Vagina (tissue), 2 donors: ENCODE measurements at places on chromosomes 12 and 14. TPM values are rescaled to one million over a fixed set of nuclear protein-coding genes. Genes with fewer than 3 reads are reported as not detected.

- no peak for DNase-seq
Observed at GRCh38 chr12:11669348-11669747, 19.9 kb downstream of the ETV6 start.

DNA sequence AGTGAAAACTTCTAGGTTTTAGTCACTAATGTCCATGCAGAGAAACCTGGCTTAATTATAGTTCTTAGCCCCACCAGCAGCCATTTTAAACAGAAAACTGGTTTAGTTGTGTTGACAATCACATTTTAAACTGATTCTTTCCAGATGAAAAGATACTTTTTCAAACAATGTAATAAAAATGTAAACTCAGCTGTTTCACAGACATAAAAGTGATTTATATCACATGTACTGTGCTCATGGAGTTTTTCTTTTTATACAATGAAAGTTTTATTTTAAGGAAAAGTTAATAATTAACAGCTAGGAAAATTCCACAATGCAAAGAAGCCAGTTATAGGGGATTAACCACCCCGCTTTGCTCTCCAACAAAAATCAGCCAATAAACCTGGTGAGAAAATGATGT is 129.7 kb downstream of the PAX9 start:
- DNase-seq: no peak

Gene GLIPR1L2
- 1.2 TPM for total RNA-seq

GRCh38 chr12:68978678-68979077 is 45.7 kb upstream of the CPM start:
- DNase-seq: no peak

GRCh38 chr12:109896188-109896587 is 3.9 kb upstream of the TCHP start:
- no peak for DNase-seq

Gene FOXA1
- 11.5 TPM for total RNA-seq

Gene HOXC10
- total RNA-seq: not detected

DNA sequence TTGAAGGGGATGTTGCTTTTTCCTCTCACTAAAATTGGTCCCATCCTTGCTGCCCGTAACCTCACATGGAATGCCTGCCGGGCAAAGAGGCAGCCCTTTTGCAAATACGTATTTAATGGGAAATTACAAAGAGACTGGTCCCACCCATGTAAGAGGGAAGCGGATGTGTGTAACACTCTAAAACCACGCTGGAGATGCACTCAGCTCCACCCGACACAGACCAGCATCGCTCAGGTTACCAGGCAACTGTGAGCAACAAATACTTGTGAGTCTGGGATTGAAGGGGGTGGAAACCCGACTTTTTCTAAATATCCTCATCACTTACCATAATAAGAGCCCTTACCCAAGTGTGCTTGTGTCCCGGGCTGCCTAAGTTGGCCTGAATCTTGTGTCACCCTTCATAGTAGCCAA is 47.7 kb downstream of the ELK3 start:
- DNase-seq: no peak

DNA sequence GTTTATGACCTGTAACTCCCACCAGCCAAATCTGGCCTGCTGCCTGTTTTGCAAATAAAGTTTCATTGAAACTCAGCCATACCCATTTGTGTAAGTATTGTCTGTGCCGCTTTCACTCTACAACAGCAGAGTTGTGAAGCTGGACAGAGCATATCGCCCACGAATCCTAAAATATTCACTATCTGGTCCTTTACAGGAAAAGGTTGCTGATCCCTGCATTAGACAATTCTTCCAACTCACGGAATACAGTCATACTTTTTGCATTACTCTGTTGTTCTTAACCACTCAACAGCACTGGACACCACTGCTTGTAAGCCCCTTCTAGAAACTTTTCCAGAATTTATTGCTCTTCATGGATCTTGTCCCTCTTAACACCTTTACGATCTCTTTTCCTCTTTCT is 435.4 kb downstream of the EGLN3 start:
- DNase-seq: no peak

Gene GALNT16
- total RNA-seq: 5.2 TPM

GRCh38 chr12:121668750-121669520 is 519 bp downstream of the MORN3 start:
- DNase-seq: no peak

DNA sequence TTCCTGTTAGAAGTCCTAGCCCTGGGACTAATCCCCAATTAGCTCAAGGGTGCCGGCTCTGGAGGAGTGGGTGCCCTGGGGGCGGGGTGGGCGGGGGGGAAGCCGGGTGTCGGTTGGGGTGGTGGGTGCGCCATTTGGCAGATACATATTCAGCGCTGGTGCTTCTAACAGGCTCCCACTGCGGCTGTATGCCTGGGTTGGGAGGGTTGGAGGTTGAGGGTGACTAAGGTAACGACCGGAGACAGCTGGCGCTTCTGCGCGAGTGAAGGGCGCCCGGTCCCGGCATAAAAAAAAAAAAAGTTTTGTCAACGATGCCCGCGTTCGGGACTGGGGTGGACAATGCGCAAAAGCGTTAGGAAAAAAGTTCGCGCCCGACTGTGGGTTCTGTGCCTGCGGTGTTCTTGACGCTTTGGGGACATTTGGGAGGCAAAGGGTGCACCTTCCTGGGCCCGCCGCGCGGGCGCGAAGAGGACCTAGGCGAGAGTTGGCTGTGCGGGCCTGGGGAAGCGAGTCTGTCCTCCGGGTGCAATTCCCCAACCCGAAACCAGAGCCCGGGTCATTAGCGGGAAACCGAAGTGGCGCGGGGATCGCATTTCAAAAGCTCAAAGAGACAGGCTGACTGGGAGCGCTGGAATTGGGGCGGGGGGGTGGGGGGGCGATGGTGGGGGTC is 19.2 kb downstream of the TBX3 start:
- no peak for DNase-seq

- DNase-seq: no peak
Observed at GRCh38 chr14:100989924-100990323, 86.4 kb upstream of the RTL1 start.

DNA sequence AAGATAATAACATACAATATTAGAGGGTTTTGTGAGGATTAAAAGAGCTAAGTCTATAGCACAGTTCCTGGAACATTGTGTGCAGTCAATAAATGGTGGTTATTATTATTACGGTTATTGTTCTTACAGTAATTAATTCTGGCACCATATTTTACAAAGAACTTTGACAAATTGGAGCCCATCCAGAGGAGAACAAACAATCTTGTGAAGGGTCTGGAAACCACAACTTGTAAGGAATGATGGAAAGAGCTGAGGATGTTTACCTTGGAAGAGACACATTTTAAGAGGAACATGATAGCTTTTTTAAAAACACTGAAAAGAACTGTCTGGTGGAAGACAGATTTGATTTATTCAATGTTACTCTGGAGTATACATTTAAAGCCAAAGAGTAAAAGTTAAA is 150.5 kb upstream of the KRR1 start:
- DNase-seq: no peak

GRCh38 chr12:90245391-90245790 is 536.8 kb upstream of the ATP2B1 start:
- DNase-seq: no peak

Gene GNS
- total RNA-seq: 51.1 TPM

DNA sequence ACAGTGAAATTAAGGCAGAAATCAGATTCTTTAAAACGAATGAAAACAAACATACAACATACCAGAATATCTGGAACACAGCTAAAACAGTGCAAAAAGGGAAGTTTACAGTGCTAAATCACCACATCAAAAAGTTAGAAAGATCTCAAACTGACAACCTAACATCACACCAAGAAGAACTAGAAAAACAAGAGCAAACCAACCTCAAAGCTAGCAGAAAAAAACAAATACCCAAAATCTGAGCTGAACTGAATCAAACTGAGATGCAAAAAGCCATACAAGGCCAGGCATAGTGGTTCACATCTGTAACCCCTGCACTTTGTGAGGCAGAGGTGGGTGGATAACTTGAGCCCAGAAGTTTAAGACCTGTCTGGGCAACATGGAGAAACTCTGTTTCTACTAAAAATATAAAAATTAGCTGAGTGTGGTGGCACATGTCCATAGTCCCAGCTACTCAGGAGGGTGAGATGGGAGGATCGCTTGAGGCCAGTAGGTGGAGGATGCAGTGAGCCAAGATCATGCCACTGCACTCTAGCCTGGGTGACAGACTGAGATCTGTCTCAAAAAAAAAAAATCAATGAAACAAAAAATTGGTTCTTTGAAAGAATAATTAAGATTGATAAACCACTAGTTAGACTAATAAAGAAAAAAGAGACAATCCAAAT is 33.2 kb upstream of the LDHB start:
- no peak for DNase-seq

Gene SYNE3
- 27.0 TPM for total RNA-seq

Gene IGF1
- 68.0 TPM for total RNA-seq

Gene LRP1-AS
- not detected for total RNA-seq

DNA sequence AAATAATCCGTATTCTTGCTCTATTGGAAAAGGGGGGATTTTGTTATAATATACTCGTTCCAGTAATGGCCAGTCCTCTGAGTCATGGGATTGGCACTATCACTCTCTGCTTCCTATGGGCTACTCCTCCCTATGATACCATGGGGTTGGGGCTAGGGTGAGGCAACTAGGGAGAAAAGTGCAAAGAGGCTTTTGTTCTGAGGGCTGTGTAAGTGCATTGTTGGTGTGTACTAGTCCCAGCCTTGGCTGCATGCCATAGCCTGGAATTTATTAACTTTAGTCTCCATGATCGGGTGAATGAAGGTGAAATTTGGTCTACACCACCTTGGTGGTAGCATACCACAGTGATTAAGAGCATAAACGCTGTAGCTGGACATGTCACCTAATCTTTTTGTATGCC is 247.6 kb downstream of the RPAP3 start:
- no peak for DNase-seq

Gene SCNN1A
- 55.2 TPM for total RNA-seq

Gene C1R
- total RNA-seq: 830 TPM

Gene MANSC1
- 16.2 TPM for total RNA-seq

DNA sequence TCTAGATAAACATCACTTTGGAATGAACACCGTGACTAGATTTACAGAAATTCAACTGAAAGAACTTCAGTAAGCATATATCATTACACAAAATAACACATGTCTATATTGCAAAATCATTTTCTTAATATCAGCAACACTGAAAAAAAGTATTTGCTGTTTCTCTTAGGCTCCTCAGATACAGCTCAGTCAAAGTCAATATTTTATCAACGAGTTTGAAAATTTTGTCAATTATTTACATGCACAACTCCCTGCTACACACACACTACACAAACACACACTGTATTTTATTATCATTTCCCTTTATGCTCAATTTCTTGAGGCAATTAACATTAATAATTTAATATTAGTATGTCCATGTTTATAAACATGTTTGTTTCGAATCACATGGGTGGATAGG is 3.8 kb downstream of the PZP start:
- DNase-seq: no peak

DNA sequence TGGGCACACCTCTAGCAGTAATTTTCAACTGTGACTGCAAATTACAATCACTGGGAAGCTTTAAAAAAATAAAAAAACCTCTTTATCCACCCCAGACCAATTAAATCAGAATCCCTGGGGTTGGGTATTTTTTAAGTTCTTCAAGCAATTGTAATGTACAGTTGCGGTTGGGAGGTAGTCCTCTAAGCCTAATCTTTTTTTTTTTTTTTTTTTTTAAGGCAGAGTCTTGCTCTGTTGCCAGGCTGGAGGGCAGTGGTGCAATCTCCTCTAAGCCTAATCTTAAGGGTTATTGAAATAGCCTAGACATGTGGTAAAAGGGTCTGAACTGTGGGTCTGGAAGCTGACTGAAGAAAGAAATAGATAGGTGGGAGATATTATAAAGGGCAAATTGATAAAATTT is 230.5 kb downstream of the AKAP6 start:
- DNase-seq: no peak

Gene RIPK3
- 10.1 TPM for total RNA-seq

DNA sequence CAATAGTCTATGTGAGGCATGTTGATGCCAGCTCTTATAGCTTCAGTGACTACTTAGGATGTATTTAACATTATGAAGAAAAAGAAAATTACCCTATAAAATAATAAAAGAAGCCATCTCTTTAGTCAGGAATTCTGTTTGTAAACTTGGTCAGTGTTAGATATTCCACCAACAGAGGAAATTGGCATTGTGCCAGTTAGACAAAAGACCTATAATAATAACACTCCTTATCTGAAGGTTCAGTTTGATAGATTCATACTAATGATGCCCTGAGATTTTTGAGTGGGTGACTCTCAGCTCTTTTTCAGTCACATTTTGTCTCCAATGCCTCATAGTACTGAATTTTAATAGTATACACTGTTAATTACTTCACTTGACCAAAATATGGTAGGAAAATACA is 6.6 kb downstream of the SYT10 start:
- no peak for DNase-seq

Gene DLGAP5
- total RNA-seq: 2.2 TPM

DNA sequence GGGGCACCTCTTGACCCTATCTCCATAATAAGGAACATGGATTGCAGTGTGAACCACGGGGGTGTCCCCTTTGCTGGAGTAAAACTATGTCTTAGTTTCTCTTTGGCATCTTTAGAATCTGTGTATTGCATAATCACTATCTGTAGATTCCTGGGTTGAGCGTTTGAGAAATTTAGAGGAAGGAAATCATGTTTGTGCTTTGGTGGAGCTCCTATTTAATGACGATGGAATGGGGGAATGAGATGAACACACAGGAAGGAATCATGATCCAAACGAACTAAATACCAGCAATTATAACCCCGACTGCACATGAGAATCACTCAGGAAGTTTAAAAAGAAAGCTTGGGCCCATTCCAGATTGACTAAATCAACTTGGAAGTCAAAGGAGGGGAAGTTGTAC is 1.3 kb upstream of the MYG1 start:
- no peak for DNase-seq

DNA sequence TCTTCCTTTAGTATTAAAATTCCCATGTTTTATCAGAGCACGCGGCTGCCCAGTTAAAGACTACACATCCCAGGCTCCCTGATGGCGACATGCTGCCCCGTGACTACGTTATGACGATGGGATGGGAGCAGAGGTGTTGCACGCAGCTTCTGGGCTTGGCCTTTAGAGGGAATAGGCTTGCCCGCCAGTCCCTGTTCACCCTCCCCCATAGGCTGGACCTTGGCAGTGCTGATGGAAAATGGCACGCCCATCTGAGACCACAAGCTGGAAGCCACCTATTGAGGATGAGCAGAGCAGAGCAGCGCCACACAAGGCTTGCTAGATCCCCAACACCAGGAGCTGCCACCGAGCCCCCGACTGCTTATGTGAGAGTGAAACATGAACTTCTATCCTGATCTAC is 24.7 kb downstream of the TTC7B start:
- no peak for DNase-seq

GRCh38 chr12:104718304-104718929 is 239.7 kb downstream of the SLC41A2 start:
- no peak for DNase-seq

Gene KRT74
- total RNA-seq: not detected

DNA sequence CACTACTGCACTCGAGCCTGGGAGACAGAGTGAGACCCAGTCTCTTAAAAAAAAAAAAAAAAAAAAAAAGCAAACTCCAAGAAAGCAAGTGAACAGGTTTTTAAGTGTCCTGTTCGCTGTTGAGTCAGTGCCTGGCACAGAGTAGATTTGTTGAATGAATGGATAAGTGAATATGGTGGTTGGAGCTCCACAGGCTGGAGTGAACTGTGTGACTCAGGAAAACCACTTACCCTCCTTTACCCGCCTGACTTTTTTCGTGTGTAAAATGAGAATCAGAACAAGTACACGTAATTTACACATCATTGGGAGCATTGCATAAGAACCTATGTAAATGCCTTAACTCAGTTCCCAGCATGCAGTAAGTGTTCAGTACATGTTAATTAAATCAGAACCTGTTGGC is 24.0 kb upstream of the ESRRB start:
- no peak for DNase-seq

- no peak for DNase-seq
Observed at GRCh38 chr14:105126981-105127329, 41.6 kb downstream of the JAG2 start.
